ENCODE measurements at places on chromosomes 11 and 22. TPM values are rescaled to one million over a fixed set of nuclear protein-coding genes. Genes with fewer than 3 reads are reported as not detected.

DNA sequence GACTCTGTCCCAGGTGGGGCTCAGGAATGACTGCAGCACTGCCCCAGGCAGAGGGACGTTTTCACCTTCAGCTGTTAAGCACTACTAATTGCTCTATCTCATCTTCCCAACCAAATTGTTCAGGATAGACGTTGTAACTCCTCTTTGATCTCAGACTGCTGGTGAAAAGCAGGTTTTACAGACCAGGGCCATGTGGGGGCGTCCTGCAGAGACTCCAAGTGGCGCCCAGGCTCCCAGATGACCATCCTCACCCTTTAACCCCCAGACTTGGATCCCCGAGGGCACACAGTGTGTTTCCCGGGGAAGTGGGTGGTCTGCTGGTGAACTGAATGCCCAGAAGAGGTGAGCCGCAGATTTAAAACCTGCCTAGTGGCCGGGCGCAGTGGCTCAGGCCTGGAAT lies 23.9 kb downstream of the FADD start:
- no peak for DNase-seq

- no peak for DNase-seq
These were observed 2.9 kb downstream of the FAM111A start for GRCh38 chr11:59145534-59145933.

GRCh38 chr22:49975543-49976389 lies 15.2 kb downstream of the PIM3 start:
- DNase-seq: peak; percentile 14

GRCh38 chr11:15696069-15696468 lies 581.3 kb downstream of the INSC start:
- no peak for DNase-seq

- no peak for DNase-seq
These were observed 673 bp upstream of the PANX2 start for GRCh38 chr22:50169774-50170341.

DNA sequence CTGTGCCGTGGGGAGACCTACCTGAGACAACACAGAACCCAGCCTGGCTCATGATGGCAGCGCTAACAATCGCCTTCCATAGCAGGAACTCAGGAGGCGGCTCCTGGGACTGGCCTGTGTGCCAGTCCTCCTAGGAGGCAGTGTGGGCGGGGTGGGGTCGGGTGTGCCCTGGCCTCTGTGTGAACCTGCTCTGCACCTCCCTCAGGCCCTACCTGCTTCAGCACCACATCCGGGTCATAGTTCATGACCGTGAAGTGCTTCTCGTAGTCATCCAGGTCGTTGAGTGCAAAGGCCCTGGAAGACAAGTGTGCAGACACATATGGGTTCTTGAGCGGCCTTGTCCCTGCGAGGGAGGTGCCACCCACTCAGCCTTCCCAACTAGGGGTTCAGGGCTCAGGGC lies 15.3 kb downstream of the TTLL12 start:
- DNase-seq: no peak

DNA sequence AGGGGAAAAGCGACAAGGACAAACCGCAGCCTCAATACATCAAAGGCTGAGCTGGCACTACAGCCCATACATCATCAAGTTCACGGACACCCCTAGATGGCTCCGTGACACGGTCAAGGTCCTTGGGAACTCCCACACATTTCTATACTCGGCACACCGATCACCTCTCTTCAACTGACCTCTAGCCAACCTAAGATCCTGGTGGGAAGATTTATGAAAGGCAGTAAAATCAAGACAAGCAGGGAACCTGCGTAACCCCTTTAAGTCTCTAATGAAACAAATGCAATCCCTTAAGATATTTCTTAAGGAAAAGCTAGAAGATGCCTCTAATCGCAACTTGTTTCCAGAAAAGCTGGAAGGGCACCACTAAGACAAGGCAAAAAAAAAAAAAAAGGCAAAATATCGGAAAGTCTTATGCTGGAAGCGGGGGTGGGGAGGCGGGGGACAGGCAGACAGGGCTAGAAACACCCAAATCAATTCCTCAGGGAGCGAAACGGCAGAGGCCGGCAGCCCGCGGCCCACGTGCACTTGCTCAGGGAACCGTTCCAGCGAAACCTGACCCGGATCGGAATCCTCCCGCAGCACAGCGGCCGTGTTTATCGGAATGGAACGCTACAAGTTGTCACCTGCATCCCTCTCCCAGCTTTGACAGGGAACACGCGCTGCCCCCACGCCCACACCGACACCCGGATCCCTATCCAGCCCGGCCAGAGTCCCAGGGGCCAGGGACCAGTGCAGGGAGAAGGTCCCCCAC lies 1.4 kb downstream of the ARHGAP20 start:
- peak; percentile 90 for DNase-seq

GRCh38 chr11:130448416-130449309 lies at the start of gene ADAMTS15:
Gene ADAMTS15, plus strand, starts transcription at chr11:130448645. Its CDS starts 329 bp downstream, at chr11:130448974.
- DNase-seq: peak; percentile 94

- no peak for DNase-seq
These were observed 600 bp upstream of the ESAM start for GRCh38 chr11:124762624-124763155.

GRCh38 chr11:67636962-67637361 lies 2.6 kb downstream of the TBX10 start:
- no peak for DNase-seq

DNA sequence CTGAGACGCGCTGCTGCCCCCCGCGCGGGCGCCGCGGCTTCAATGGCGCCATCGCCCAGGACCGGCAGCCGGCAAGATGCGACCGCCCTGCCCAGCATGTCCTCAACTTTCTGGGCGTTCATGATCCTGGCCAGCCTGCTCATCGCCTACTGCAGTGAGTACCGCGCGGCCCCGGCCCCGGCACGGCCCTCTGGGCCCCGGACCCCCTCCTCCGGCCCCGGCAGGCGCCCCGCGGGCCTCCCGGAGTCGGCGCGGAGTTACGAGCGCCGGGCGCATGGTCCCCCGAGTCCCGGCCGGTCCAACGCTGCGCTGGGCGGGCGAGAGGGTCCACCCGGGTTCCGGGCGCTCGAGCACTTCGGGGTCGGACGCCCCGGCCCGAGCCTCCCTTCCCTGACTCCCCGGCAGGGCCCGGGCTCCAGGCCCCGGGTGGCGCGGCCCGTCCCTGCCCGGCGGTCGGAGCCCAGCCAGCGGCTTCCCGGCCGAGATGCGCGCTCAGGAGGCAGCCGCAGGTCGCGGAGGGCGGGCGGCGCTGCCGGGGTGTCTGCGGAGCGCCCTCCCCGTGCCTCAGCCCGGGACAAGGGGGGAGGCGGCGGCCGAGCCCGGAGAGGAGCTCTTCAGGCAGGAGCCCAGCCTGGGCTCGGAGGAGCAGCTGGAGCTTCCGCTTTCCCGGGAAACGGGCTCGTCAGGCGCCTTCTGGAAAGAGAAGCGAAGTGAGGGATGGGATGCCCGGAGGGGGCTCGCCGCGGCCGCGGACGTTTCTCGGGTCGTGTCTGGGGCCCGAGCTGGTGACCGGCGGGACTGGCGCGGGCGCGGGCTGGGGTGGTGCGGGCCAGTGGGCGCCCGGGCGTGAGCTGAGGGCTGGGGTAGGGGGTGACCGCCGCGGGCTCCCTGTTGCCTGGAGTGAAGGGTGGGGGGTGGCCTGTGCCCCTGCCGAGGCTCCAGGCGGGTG lies 1337.8 kb downstream of the BRD1 start:
- no peak for DNase-seq

DNA sequence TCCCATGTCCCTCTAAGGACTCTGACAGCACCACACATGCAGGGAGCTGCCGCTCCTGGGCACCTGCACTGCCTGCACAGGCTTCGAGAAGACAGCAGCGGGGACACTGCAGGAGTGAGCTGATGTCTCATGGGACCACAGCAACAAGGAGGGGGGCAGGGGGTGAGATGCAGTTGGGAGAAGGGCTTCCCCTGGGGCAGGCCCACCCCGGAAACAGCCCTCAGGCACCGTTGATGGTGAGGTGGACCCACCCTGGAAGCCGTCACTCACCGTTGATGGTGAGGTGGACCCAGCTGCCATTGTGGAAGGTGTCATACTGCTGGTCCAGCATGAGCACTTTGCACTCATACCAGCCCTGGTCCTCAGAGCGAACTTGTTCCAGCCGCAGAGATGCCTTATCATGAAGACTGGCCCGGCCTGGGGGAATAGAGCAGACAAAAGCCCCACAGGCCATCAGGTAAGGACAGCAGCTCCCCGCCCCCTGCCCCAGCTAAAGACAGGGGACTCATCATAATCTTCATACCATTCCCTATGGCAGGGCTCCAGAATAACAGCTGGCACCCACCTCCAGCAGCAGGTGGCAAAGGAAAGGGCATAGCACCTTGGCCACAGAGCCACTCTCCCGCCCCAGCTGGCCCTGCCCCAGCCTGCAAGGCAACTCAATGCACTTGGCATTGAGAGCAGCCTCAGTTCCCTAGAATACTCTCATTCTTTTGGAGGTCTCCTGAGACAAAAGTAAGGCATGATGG lies 12.6 kb downstream of the IGSF9B start:
- no peak for DNase-seq

DNA sequence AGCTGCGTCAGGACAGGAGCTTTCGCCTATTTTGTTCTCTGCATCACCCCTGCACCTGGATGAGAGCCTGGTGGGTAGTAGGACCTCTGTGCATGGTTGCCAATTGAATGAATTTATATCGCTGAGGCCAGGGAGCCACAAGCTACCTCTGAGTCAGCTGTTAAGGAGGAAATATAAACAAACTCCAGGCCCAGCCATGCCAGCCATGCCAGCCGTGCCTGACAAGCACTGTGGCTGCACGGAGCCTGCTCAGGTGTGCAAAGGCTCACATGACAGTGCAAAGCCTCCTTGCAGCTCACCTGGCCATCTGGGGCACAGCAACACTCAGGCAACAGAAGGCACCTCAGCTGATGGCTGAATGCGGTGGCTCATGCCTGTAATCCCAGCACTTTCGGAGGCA lies 33.7 kb upstream of the LINC01488 start:
- DNase-seq: no peak

GRCh38 chr11:112318184-112318591 lies 57.5 kb upstream of the PLET1 start:
- no peak for DNase-seq

GRCh38 chr11:75654314-75654713 lies 14.5 kb downstream of the MAP6 start:
- no peak for DNase-seq

GRCh38 chr11:108781946-108782345 lies 117.1 kb downstream of the DDX10 start:
- DNase-seq: no peak

- peak; percentile 93 for DNase-seq
These were observed 12.8 kb downstream of the MACROD1 start for GRCh38 chr11:64152841-64153691.

- DNase-seq: no peak
These were observed 197.1 kb downstream of the FAM76B start for GRCh38 chr11:95592471-95592870.

GRCh38 chr22:31585161-31585859 lies 76.7 kb downstream of the PISD start:
- no peak for DNase-seq

DNA sequence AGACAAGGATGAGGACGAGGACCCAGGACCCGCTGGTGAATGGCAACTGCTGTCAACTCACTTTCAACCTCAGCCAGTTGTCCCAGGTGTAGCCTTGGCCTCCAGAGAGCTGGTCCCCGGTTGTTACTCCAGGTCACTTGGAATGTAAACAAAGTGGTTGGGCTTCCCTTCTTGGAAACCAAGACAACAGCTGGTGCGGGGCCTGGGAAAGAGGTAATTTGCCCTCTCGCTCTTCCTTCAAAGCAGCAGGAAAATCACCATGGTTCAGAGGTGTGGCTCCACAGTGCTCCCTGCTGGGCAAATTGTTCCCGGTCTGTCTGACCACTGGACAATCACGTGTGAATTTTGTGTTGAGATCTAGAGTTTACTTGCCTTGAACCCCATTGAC lies 15.0 kb downstream of the SLC1A2 start:
- DNase-seq: no peak

- DNase-seq: no peak
These were observed 24.1 kb downstream of the ZBTB16 start for GRCh38 chr11:114083391-114084252.

GRCh38 chr11:119210050-119210449 lies 3.9 kb downstream of the CBL start:
- peak; percentile 78 for DNase-seq

SPDYC gene
- not detected for total RNA-seq

SERHL2 gene
- 15.5 TPM for total RNA-seq

UPK3A gene
- total RNA-seq: 0.49 TPM

CLTCL1 gene
- 8.2 TPM for total RNA-seq

KCNJ11 gene
- total RNA-seq: 2.0 TPM

CD3E gene
- 0.52 TPM for total RNA-seq

CBLIF gene
- not detected for total RNA-seq

MS4A4A gene
- total RNA-seq: 4.0 TPM

ANGPTL5 gene
- total RNA-seq: 3.2 TPM

NAALAD2 gene
- total RNA-seq: 0.26 TPM

PHETA2 gene
- 9.9 TPM for total RNA-seq

All from lower leg skin (tissue), 4 donors.